Stimulated activated CD8-positive, alpha-beta memory T cell treated with anti-CD3 and anti-CD28 coated beads, Interleukin-4, amount 100 ng/mL, for 4 hours (primary cell): ENCODE measurements at places on chromosomes 11 and 22.

DNA sequence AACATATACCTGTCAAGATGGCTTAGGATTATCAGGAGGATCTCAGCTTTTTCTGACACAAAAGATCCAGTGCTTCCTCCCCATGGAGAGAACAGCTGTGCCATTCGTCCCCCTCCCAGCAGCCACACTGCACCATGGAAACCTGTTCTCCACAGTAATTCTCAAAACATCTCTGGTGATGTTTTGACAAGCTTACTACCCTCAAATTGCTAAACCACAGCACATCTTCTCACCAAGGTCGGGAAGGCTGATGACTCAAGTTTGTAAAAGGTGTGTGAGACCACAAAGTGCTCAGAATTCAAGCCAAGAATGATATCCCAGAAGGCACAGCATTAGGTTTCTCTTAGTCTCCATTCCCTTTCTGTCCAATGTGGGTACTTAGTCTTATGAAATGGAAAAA lies 3.9 kb upstream of the RAB38 start:
- DNase-seq: no peak

DNA sequence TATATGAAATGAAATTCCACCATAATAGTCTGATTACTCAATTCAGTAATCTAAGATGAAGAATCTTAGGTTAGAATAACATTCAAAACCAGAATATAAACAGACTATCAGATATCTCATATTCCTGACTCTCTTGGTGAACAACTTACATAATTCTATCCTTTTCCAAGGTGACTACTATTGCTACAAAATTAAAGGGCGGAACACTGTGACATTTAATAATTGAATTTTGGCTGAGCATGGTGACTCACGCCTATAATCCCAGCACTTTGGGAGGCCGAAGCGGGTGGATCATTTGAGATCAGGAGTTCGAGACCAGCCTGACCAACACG lies 34.4 kb downstream of the RDX start:
- DNase-seq: no peak

DNA sequence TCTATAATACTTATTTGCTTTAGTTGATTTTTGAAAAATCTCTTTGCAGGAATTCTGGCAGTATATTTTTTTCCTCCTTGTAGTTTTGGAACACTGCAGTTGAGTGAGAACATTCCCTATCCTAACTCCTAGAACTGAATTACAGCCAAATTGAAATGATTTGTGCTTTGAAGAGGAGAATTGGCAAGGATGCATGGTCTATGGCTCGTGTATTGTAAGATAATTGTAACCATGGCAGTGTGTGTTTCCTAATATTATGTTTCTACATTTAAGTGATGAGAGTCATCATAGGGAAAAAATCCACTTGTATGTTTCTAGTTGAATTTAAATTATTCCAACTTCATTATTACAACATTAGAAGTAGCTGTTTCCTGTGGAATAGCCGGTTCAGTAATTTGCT lies 80.9 kb upstream of the MYO18B start:
- no peak for DNase-seq

- DNase-seq: peak; percentile 19
Measured at GRCh38 chr11:118691926-118692830, 12.7 kb upstream of the TREH start.

DNA sequence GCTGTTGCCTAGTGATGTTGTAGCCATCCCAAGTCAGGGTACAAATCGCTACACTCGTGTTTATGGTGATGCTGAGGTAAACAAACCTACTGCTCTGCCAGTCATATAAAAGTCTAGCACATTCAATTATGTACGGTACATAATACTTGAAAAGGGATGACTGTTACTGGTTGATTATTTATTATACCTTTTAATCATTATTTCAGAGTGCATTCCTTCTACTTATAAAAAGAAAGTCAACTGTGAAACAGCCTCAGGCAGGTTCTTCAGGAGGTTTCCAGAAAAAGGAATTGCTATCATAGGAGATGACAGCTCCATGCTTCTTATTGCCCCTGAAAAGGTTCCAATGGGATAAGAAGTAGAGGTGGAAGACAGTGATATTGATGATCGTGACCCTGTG lies 652.5 kb upstream of the KIRREL3 start:
- no peak for DNase-seq

DNA sequence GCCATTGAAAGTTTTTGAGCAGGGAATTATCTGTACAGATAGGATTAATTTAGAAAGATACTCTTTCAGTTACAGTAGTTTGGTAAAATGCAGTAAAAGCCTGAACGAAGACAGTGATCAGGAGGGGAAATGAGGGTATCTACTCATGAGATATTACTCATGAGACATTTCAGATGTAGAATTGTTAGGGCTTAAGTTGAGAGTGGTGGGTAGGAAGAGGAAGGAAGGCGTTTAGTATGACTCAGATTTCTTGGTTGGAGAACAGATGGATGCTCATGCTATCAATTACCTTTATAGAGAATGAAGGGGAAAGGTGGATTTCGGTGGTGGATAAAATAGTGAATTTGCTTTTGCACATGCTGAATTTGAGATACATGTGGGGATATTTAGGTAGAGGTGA lies 15.8 kb downstream of the CCDC81 start:
- DNase-seq: no peak

GRCh38 chr11:96332126-96332771 lies 10.7 kb downstream of the MAML2 start:
- no peak for DNase-seq

- no peak for DNase-seq
Measured at GRCh38 chr11:126996036-126996804, 4.3 kb downstream of the KIRREL3 start.

- DNase-seq: no peak
Measured at GRCh38 chr11:36601155-36601554, 3.1 kb upstream of the RAG2 start.

DNA sequence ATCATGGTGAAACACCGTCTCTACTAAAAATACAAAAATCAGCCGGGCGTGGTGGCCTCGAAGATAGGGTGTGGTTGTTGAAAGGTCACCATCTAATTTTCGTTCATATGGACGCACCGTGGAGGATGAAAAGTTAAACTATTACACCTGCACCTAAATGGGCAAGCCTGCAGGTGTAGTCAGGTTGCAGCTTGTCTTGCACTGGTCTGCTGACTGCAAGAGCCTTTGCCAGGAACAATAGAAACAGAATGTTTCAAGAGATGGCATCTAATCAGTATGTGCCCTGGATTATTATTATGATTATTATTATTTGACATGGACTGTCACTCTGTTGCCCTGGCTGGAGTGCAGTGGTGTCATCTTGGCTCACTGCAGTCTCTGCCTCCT lies 908 bp downstream of the NADSYN1 start:
- no peak for DNase-seq

GRCh38 chr11:130330101-130330684 lies 15.5 kb upstream of the ZBTB44 start:
- DNase-seq: no peak

- DNase-seq: no peak
Measured at GRCh38 chr11:15101072-15101709, 13.5 kb upstream of the INSC start.

DNA sequence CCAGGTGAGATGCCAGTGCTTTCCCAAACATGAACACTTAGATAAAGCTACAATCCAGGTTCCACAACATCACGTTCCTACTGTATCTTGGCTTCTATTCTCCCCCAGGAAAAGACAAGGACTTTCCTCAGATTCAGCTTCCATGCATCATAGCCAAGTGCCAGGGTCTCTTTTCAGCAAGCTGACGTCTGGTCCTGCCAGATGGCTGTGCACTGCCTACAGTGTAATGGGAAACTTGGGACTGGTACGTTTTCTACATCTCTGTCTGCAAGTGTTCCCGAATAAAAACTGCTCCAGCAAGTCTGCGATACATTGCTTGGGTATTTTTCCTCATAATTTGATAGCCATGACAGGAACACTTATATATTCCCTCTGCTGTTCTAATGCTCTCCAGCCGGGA lies 412.5 kb downstream of the FAM181B start:
- DNase-seq: no peak

- DNase-seq: no peak
Measured at GRCh38 chr11:124970925-124971324, 16.9 kb downstream of the CCDC15 start.

- DNase-seq: no peak
Measured at GRCh38 chr22:32896891-32897290, 95.4 kb downstream of the TIMP3 start.

DNA sequence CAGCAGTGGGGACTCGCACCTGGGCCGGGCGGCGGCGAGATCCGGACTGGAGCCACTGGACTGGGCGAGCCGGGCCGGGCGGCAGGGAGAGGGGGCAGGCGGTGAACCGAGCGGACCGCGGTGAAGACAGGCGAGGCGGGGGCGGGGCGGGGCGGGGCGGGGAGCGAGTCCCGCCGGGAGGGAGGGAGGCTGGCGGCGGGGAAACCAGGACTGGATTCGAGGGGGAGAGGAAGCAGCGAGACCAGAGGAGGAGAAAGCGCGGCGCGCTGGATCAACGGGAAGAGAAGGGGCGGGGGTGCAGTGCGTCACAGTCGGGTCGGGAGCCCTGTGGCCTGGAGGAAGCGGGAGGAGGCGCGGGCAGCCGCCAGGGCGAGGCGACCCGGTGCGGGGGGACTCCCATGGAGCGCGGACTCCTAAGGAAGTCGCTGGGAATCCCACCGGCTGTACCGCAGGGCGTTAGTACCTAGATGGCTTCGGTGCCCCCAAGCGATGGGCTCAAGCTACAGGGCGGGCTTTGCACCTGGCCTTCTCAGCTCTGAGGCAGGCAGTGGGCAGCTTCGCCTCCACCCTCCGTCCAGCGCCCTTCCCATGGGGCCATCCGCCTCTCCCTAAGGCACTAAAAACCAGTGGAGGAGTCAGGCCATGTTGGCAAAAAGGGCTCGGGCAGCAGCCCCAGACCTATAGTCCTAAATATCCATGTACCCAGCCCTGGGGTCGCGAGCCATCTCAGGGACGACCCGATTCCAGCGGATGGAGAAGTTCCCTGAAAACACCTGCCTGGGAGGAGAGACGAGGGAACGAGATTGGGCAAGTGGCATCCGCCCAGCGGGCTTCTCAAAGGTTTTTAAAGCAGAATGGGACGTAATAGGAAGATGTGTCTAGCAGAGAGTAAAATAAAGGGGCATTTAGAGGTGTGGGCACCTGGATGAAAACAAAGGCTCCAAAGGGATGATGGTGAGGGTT lies at the start of gene TMEM121B:
TMEM121B (minus strand) TSS at position 128 of the 963 bp plus-strand sequence. CDS start 233 bp downstream, outside the sequence.
- no peak for DNase-seq

DNA sequence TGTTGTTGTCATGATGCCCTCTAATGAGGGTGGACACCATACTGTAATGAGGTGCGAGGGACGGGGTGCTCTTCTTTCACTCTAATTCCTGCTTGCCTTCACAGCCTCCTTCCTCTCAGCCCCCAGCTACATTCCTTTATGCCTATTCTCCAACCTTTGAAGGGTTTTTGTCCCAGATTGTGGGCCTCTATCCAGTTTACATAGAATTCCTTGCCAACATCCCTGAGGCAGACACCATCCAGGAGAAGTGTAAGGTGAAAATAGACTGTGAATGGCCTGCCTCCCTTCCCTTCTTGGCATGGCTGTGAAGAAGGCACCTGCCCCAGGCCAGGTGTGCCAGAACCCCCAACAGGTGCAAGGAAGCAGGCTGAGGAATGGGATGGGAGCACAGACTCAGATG lies 122.3 kb downstream of the CHST1 start:
- no peak for DNase-seq

DNA sequence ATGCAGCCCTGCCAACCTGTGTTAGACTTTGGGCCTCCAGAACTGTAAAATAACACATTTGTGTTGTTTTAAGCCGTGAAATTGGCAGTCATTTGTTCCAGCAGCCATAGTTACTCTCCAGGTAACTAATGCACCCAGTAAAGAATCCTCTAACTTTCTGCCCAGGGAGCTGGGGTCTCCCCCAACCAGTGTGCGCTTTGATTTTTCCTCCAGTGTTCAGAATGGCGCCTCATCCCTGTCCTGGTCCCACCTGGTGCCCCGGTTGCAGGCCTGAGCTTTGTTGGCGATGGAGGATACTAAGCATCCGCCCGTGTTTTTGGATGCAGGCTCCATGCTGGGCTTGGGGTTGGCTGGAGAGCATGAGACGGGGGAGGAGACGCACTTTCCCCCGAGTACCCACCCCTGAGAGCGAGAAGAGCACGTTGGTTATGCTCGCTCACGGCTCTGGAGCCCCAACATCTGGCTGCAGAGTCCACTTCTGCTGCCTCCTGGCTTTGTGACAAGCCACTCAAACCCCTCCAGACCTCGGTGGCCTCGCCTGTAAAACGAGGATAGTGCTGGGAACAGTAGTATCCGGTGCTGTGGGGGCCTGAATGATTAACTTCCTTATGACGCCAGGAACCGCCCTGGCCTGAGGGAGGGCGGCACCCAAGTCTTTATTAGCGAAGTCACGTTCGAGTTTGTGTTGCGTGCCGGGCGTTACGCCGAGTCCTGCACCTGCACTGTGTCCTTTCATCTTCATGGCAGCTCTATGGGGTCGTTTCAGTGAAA lies 25.8 kb downstream of the MRGPRD start:
- no peak for DNase-seq

DNA sequence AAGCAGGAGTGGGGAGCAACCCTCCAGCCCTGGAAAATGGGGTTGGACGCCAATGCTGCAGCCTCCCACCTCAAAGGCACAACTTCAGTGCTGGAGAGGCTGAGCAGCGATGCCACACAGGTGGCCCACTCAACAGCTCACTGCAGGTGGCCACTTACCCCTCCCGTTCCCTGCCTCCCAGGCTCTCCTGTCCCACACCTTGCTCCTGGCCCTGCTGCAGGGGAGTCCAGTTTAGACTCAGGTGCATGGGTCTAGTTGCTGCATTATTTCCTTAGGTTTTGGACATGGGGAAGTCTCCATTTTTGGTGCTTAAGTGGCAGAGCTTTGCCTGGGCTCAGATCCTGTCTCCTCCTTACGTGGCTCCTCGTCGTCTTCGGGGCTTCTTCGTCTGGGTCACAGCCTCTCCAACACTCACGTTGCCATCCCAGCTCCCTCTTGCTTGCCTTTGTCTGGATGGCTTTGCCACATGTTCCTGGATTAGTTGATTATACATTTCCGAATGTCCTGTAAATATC lies 898.3 kb downstream of the BRD1 start:
- DNase-seq: no peak

DNA sequence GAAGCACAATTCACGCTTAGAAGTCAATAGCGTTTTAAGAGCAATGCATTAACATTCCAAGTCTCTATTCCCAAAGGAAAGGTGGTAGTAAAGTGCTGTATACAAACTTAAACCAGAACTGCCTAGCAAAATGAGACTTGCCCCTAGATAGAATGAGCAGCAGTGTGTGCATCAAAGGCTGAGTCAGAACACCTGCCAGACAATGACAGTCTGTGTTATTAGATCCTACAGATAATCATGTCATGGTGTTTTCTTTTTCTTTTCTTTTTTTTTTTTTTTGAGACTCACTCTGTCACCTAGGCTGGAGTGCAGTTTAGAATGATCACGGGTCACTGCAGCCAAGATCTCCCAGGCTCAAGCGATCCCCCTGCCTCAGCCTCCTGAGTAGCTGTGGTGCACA lies 1.6 kb downstream of the RTCB start:
- no peak for DNase-seq
